Activated CD8-positive, alpha-beta memory T cell treated with anti-CD3 and anti-CD28 coated beads for 1 hour (primary cell): ENCODE measurements at places on chromosomes 1 and 21.

DNA sequence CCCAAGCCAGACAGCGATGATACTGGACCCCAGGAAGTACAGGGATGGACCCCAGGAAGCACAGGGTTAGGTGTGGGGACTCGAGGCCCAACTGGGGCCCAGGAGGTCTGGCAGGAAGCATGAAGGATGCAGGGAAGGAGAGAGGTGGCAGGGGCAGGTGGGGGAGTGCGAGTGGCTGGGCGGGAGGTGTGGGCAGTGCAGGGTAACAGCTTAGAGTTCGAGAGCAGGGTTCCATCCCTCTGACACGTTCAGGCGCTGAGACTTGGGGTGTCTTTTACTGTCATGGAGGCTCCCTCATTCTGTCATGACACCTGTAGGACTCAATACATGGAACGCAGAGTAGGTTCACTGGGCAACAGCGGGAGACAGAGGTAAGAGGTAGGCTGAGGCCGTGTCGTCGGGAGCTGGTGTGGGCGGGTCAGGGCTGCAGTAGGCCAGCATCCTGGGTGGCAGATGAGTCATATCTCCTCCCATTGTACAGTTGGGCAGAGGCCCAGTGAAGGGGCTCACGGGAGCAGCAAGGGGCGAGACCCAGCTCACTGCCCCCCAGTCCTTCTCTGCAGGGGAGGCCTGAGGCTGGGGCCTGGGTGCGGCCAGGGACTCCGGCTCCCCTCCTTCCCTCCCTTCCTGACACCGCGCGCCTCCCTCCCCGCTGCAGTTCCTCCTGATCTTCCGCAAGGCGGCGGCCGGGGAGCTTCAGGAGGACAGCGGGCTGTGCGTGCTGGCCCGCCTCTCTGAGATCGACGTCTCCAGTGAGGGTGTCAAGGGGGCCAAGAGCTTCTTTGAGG is 11.6 kb upstream of the CTRC start:
- DNase-seq: no peak

GRCh38 chr1:14522077-14522925 is 76.2 kb upstream of the KAZN start:
- DNase-seq: no peak

DNA sequence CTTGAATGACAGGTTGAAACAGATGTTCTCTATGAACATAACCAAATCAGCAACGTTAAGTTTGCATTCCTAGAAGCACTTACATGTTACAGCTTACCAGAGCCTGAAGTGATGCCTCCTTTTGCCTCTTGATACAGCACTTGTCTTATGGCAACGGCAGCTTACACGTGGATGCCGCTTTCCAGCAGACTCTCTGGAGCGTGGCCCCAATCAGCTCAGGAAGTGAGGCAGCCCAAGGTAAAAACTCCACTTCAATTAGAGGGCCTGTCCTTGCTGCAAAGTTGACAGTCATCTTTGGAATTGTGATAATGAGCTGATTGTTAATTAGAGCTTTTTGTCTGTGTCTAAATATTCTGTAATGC is 345.1 kb downstream of the RYR2 start:
- DNase-seq: no peak

DNA sequence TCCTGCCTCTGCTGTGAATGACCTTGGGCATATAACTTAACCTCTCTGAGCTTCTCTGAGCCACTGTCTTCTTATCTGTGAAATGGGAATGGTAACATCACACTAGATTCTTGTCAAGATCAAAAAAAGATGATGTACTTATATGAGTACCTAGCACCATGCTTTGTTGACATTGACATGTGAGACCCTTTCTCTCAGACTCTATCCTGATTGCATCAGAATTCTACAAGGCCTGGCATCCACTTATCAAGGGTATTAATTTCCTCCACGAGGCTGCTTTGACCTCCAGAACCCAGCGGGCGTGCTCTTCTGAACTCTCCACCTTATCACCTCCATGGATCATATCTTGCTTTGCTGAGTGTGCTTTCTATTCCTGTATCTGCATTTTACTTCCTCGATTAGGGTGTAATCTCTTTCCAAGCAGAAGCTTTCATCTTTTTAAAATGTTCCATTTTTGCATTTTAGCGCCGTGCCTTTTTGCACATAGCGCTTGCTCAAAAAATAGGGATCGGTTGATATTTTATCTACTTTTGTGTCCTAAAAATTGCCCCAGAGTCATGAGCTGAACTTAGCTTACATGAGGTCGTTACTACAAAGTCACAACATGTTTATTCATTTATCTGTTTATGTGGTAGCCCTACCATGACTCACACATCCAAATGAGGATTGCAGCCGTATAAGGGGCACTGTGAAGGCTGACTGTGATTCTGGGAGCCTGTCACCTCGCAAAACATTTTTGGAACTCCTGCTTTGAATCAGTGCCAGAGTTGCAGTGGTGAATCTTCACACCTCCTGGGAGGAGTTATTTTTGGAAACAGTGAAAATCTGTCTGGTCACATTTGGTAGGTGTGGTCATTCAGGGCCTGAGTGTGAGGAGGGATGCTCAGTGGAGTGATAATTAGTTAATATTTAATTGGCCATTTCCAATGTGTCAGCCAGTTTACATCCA is 63.2 kb downstream of the IER5 start:
- no peak for DNase-seq

- DNase-seq: no peak
Measured at GRCh38 chr1:100362821-100363466, 10.6 kb downstream of the CDC14A start.

DNA sequence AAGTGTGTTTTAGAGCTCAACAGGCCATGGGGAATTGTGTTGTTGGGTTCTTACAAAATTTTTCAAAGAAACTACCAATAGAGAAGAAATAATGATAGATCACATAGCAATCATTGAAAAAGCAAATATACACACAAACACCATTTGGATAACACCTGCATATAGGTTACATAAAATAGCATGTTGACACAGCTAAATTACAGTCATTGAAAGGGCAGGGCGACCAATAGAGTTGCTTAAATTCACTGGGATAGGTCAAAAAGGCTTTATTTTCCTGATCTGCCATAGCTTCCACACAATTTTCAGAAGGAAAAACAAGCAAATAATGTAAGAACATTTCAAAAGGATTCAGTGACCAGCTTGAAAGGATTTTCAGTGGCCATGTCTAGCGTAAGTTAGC is 57.9 kb upstream of the FGGY start:
- no peak for DNase-seq

- no peak for DNase-seq
Measured at GRCh38 chr1:76053021-76053420, 21.5 kb upstream of the ST6GALNAC3 start.

GRCh38 chr1:1068517-1069055 is 5.5 kb downstream of the RNF223 start:
- DNase-seq: peak; percentile 30

DNA sequence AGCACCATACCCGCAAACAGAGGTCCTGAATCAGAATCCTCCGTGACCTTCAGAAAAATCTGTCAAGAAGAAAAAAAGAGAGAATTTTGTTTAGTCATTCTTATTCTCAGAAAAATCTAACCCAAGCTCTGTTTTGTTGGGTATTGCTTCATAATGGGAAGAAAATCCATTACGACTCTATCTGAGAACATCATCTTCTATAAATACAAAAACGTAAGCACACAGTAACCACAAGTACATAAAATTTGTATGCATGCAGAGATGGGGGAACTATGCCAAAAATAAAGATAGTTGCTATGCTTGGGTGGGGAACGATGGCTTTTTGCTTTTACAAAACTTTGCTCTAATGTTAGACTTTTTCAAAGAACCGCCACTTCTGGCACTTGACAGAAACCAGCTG is 84.2 kb downstream of the ABCA4 start:
- no peak for DNase-seq

GRCh38 chr21:26614251-26614650 is 41.2 kb upstream of the CYYR1 start:
- no peak for DNase-seq

- DNase-seq: no peak
Measured at GRCh38 chr1:57599236-57599994, 175.6 kb upstream of the DAB1 start.

- DNase-seq: no peak
Measured at GRCh38 chr21:45371655-45372054, 33.3 kb upstream of the COL18A1 start.

DNA sequence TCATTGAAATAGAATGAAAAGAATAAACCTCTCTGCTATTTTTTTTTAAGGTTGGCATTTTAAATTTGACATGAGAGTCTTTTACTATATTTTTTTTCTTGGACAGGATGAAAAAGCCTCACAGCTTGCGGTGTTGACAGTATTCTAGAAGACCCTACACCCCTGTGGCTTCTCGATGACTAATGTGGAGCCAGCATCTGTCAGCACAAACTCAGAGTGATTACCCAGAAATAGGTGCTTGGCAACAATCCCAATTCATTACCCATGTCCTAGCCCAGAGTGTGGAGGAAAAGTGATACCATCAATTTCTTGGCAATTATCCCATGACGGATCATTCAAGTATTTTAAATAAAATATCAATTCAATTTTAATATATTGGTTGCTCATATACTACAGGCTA is 186.8 kb upstream of the MAP1LC3C start:
- DNase-seq: no peak

- no peak for DNase-seq
Measured at GRCh38 chr1:93324486-93325464, 20.9 kb upstream of the DR1 start.

- DNase-seq: no peak
Measured at GRCh38 chr1:16207318-16208269, 4.9 kb downstream of the ARHGEF19 start.

DNA sequence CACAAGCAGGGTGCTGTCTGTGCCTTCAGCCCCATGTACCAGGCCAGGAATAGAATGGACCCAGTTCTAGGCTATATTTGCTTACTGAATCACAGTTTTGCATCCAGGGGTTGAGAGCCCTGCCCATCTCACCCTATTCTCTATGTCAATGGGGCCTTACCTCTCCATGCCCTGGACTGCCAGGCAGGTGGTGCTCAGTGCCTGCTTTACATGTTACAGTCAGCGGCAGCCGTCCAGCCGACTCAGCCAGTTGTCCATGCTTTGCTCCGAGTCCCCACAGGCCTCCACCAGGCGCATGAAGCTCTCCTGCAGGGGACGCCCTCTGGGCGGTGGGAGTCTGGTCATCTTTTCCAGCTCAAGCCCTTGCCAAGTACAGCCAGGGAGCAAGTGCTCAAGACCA is 12.2 kb upstream of the FAM167B start:
- no peak for DNase-seq
